ENCODE measurements at places on chromosomes 2 and 18.
A peak's percentile ranks its signal among the peaks of the same experiment; 100 is the strongest.

DNA sequence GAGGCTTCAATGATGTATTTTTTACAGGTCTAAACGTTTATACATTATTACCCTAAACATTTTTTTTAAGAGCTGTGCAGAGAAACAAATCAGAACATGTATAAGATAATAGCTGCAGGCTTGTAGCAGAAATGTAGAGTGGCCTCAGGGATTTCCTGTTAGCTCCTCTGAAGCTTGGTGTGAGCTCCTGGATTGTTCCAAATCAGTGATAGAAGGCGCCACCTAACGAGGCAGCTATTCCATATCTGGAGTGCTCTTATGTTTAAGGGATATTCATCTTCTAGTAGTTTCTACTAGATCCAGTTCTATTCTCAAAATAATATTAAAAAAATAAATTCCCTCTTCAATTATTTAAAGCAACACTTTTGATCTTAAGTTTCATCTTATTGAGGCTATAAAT, 93.1 kb downstream of the LRP1B start:
- no peak for DNase-seq

DNA sequence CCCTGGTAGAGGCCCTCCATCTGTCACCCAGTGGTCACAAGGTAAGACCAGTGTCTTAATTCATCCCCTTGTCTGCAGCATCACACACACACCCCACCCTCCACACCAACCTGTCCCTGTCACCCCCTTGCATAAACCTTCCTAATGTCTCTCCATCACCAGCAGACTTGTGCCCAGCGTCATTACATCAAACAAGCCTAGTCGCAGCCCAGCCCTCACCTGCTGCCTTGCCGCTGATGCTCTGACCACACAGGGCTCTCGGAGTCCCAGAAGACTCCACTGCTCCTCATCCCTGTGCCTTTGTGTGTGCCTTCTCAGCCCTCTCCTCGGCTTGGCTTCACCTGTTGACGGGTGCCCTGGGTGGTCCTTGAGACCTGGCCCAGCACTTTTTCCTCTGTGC, 171.2 kb downstream of the GLI2 start:
- no peak for DNase-seq

DNA sequence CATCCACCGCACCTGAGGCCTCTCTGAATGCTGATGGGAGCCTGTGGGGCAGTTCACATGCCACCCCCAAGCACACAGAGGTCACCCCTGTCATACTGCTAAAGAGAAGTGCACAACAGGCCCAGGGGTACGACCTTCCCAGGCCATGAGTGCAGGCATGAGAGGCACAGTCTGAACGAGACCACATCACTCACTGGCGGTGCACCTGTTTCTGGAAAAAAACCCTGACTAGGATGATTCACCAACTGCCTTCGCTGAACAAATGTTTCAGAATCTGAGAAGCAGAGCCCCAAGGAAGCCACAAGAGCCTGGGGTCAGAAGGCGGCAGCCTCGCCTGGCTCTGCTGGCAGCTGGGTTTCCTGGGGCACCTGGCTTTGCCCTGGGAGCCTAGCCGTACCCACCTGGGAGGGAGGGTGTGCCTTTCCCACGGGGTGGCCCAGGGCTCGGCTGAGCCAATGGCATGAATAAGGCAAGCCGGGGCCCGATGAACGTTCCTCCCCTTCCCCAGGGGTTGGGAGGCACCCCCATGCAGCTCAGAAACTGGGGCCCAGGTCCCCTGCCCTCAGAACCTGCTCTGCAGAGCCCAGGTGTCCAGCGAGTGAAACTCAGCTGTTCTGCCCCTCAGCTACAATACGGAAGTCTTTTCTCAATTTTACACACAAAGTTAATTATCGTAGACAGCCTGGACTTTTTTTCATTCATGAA, 73.8 kb downstream of the HDAC4 start:
- no peak for DNase-seq

GRCh38 chr2:66962716-66963115, 434.4 kb upstream of the ETAA1 start:
- DNase-seq, result no peak

DNA sequence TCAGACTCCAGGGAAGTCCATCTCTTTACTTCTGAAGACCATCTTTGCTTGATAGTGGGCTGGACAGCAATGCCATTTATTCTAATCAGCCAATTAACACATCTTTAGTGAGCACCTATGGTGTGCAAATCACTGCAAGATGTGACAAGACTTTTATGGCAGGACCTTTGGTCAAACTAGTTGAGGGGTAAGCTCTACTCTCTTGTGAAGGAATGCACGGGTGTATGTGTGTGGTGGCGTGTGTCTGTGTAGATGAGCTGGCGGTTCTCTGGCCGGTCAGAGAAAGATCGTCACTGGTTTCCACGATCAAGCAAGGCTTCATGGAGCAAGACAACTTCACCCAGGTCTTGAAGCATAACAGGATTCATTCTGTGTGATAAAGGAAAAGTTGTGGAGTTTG, 281.1 kb upstream of the EPAS1 start:
- no peak for DNase-seq

- DNase-seq, result no peak
These were observed 60.1 kb upstream of the ROCK2 start for GRCh38 chr2:11404376-11405073.

GRCh38 chr18:49646873-49647272, 85.0 kb downstream of the LIPG start:
- no peak for DNase-seq

DNA sequence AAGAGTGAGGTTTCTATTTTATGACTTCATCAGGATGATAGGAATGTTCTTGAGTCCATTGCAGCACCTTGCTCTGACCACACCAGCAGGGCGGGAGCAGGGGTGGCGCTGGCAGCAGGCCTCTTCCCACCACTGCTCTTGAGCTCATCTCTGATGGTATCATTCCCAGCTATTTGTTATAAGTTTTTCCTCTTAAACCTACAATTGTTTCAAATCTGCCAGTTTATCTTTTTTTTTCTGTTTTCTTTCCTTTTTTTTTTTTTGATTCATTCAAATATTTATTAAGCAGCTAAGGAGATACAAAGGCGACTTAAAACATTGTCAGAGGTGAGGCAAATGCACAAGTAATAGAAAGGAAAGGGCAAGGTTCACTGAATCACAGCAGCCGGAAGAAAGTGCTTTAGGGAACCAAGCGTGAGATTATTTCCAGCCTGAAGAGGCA, 28.7 kb downstream of the NIFK start:
- no peak for DNase-seq

DNA sequence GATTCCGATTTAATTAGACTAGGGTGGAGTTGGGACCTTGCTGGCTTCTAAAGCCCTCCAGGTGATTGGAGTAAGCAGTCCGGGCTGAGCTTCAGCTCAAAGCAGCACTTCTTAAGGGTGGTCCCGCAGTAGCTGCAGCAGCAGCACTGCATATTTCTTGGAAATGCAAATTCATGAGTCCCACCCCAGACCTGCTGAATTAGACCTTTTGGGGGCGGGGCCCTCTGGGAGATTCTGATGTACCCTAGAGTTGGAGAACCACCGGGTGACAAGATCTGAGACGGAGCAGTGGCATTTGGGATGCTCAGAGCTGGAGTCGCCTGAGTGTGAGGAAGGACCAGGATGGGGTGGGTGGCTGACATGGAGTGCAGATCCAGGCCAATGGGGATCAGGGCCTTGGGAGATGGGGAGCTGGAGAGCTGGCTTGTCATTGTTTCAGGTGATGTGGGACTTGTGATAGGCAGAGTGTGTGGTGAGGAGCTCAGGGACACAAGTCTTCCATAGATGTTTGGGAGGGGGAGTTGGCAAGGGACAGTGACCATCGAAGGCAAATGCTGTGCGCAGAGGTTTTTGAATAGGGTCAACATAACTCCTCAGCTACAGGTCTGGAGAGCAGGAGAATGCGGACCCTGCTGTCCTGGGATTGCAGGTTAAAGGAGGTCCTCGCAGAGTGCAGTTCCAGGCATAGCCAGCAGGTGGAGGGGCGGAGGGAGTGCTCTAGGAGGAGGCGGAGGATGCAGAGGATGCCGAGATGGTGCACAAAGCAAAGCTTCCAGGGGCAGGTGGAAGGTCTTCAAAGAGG, 130.9 kb upstream of the RAB12 start:
- no peak for DNase-seq

DNA sequence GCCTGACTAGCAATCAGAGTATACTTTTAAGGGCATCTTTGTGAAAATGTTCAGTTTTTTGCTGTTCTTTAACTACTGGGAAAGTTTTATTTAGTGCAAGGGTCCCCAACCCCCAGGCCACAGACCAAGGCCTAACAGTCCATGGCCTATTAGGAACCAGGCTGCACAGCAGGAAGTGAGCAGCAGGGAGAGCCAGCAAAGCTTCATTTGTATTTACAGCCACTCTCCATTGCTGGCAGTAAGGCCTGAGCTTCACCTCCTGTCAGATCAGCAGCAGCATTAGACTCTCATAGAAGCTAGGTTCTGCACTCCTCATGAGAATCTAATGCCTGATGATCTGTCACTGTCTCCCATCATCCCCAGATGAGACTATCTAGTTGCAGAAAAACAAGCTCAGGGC, 17.1 kb upstream of the NR4A2 start:
- DNase-seq, result no peak

GRCh38 chr2:263022-263738, 652 bp downstream of the SH3YL1 start:
- DNase-seq, result no peak

GRCh38 chr2:86025229-86025820, 80.4 kb downstream of the POLR1A start:
- DNase-seq, result no peak

- DNase-seq, result peak; percentile 35
These were observed 223.1 kb downstream of the AGAP1 start for GRCh38 chr2:235716875-235717496.

- DNase-seq, result no peak
These were observed 48.0 kb upstream of the RMND5A start for GRCh38 chr2:86672027-86672545.

DNA sequence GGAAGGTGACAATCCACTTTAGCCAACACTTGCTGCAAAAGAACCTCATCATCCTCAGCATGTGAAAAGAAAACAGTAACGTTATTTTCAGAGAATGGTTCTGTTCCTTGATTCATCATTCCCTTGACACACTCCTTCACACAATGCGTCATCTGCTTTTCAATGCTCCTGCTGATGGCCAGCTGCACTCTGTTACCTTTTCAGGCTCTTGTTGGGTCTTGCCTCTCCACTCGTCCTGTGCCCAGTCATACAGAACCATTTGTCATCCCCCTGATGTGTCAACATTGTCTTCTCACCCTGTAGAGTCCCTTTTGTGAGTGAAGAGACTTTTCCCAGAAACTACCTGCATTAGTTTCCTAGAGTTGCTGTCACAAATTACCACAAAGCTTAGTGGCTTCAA, 12.2 kb upstream of the DTNA start:
- no peak for DNase-seq

DNA sequence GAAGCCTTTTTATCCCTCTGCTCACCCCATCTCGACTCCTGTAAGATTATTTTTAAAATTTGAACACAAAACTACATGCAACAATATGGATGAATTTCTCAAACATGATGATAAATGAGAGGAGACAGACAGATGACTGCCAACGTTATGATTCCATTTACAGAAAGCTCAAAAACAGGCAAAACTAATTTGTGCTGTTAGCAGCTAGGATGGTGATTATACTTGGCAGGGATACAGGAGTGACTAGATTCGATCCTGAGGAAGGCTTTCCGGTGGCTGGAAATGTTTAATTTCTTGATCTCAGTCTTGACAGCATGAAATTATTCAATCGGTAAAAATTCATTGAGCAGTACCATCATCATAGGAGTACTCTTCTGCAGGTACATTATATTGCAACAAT, 163.4 kb upstream of the SH3BP4 start:
- no peak for DNase-seq

GRCh38 chr2:182821182-182821581, 45.3 kb downstream of the FRZB start:
- no peak for DNase-seq

DNA sequence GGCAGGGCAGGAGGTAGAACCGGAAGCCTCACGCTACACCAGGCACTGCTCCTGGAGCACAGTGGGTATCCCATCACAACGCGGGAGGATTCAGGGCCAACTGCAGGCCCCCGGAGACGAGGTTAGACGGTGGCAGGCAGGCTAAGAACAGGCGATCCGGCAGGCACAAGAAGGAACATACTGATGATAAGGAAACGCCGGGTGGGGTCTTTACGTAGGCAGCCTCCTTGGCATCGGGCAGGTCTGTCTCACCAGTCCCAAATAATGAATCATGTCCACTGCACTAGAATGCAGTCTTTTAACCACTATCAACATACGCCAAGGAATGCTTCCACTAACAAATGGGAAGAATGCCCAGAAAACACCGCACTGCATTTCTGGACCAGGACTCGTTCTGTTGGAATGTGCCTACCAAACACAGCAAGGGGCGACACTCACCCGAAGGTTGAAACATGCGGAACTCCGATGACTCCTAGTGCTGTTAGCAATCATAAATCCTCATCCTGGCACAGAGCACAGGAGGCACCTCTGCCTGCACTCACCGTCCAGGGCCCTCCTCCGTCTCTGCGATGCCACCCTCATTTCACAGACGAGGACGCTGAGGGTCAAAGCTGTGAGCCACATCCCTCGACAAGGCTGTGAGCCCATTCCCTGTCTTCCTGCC, 35.2 kb downstream of the ZNF516 start:
- DNase-seq, result no peak

DNA sequence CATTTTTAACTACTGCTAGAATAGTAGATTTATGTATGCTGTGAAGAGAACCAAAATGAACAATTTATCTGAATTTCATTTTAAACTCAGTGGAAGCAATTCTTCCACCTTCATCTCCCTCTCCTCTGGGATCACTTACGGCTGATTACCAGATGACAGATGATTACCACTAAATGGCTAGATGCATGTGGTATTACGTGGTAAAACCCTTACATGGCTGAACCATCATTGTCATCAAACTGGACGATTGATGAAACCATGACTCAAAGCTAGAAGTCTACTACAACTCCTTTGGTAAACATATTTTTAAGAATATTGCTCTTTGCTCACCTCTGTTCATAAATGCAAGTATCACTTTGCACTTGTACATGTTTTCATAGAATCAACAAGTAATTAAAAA, 48.5 kb upstream of the DOCK10 start:
- DNase-seq, result no peak

GRCh38 chr18:50606609-50607008, 46.7 kb downstream of the MAPK4 start:
- no peak for DNase-seq

GRCh38 chr2:437756-438393, 150.0 kb upstream of the ALKAL2 start:
- DNase-seq, result no peak

- no peak for DNase-seq
These were observed 1.6 kb downstream of the INHBB start for GRCh38 chr2:120347396-120348060.

GRCh38 chr2:127829845-127830246, 18.9 kb upstream of the WDR33 start:
- DNase-seq, result peak; percentile 64

DNA sequence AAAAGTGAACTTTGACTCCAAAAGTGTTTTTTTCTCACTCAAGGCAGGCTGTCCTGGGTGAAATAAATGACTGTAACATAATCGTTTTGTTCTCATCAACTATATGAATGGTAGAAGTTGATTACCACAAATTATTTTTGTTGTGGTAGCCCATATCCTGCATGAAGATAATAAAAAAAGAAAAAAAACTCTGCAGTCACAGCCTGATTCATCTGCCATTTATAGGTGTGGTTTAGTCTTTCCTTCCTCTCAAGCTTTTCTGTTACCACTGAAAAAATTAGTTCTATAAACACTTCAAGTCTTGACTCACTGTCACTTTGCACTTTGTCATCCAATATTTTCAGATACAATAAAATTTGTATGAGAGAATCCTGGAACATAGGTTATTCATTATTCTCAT, 522.0 kb downstream of the PLCL1 start:
- no peak for DNase-seq

Measured in natural killer cell treated with Interleukin-12 subunit alpha and Interleukin-12 subunit beta and Interleukin-15 and Interleukin-18, amount 100 ng/mL, for 72 hours (primary cell).